ENCODE measurements at places on chromosomes 6 and 20.

DNA sequence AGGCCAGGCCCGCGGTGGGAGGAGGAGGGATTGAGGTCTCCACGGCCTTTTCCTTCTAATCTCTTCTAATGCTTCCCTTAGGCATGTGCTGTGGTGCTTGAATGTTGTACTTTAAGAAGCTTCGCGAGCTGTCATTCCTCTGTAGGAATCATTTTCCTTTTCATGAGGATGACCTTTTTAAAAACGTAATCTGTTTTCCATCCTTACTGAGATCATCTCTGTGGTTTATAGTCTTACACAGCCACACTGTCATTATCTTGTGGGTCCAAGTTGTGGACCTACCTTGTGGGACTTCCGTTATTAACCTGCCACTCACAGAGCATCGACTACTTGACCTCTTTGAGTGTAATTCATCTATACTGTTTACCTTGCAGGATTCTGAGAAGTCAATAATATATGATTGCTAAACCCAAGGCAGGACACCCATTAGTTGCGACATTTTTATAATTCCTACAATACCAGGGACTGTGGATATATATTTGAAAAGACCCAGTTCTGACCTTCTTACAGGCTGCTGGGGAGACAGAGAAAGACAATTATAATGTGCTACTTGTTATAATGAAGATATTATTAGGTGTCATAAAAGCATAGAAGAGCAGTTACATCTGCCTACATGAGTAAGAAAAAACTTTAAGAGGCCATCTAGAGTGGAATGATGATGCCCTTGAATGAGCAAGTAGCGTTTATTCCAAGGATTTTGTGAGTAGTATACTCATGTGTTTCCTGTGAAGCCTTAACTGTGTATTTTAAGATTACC is 842 bp downstream of the SLC25A27 start:
- DNase-seq, result no peak

GRCh38 chr20:12331236-12331635 is 413.5 kb downstream of the BTBD3 start:
- no peak for DNase-seq

GRCh38 chr6:88567696-88568095 is 395.7 kb downstream of the RNGTT start:
- no peak for DNase-seq

DNA sequence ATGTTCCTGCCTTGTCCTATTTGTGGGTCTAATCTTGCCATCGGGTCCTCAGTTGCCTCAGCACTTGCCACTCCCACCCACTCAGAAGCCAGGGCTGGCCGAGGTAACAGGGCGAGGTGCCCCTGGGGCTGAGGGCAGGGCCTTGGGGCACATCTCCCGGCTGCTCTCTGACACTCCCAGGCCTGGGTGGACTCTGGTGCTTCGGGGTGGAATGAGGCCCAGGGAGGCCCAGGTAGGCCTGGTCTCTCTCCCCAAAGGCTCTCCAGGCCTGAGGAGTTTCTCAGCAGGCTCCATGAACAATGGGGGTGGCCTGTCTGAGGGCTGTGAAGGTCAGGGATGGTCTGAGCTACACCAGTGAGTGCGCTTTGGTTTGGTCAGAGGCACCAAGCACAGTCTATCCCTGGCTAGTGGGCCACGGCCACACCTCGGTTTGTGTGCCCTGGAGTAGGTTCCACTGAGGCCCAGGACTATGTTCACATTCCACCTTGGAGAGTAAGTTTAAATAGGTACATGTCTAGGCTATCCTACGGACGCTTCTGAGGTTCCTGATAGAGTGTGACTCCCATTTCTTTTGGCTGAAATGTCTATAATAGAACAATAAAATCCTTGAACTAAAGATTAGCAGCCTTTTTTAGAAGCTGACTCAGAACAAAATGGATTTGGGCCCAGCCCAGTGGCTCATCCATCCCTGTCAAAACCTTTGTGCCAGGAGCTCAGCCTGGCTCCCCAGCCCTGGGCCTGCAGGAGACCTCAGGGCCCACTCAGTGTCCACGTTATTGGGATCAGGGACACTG is 78.8 kb downstream of the SLC24A3 start:
- no peak for DNase-seq

GRCh38 chr20:36802326-36803222 is 29.0 kb upstream of the DSN1 start:
- no peak for DNase-seq

DNA sequence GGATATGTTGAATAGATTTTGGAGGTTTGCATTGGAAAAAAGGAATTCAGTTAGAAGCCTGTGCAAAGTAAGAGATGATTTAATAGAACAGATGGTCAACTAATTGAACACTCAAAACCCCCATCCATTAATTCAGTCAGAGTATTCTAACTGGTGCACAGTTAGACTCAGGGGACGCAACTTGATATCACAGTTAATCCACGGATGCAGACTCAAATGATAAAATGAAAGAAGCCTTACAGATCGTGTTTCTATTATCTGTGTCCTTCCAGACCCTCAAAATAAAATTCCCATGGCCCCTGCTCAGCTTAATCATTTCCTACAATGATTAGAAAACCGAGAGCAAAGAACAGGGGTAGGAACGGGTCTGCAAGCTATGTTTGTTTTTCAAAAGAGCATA is 45.4 kb upstream of the DTNBP1 start:
- no peak for DNase-seq

GRCh38 chr6:11785415-11785773 is 6.8 kb upstream of the ADTRP start:
- DNase-seq, result no peak

DNA sequence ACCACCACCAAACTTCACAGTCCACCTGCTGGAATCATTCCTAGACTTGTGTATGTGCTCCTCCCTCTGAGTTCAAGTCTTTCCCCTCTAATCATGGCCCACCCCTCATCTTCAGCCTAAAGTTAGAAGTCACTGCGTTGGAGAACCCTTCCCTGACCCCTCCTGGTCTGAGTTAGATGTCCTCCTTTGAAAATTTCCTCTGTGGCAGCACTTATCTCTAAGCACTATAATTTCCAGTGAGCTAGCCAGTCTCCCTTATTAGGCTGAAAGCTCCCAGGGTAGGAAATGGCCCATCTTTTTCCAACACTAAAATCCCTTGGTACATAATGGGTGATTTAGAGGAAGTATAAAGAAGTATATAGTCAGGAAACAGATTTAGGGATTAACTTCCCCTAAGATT is 63.2 kb downstream of the SESN1 start:
- no peak for DNase-seq

GRCh38 chr6:16973545-16974386 is 128.1 kb upstream of the STMND1 start:
- DNase-seq, result no peak

DNA sequence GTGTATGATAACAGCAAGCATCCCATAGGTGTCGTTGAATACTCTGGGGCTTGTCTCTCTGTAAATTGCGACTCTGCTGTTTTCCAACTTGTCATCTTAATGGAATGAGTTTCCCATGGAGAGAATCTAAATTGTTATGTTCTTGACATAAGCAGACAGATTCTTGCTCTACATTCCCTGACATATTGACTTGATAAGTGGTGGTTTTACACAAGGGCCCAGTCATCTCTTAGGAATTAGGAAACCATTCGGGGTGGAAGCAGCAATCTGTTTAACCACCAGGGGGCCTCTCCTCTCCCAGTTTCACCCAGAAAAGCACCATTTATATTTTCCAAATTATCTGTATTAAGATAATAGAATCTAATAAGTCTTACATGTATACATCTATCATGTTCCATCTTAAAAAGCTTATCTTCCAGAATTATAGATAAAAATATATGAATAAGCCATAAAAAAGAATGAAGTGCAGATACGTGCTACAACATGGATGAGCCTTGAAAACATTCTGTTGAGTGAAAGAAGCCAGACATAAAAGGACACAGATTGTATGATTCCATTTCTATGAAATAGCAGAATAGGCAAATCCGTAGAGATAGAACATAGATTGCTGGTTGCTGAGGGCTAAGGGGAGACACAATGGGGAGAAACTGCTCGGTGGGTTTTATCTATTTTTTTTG is 23.1 kb upstream of the MROH8 start:
- peak; percentile 37 for DNase-seq

DNA sequence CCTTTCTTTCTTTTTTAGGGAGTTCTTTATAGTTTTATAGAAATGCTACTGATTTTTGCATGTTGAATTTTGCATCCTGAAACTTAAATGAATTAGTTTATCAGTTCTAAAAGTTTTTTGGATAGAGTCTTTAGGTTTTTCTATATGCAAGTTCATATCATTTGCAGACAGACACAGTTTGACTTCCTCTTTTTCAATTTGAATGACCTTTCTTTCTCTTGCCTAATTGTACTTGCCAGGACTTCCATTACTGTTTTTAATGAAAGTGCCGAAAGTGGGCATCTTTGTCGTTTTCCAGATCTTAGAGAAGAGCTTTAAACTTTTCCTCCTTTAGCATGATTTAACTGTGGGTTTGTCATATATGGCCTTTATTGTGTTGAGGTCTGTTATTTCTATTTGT is 21.1 kb upstream of the EDN1 start:
- DNase-seq, result no peak

GRCh38 chr6:113821445-113821844 is 35.7 kb upstream of the MARCKS start:
- no peak for DNase-seq

GRCh38 chr6:7540595-7540994 is 876 bp upstream of the DSP start:
- no peak for DNase-seq

GRCh38 chr20:47875297-47876025 is 90.2 kb upstream of the SULF2 start:
- DNase-seq, result no peak

- DNase-seq, result no peak
Measured at GRCh38 chr6:37638414-37639341, 59.0 kb downstream of the MDGA1 start.

- DNase-seq, result no peak
Measured at GRCh38 chr6:50843842-50844241, 25.2 kb downstream of the TFAP2B start.

DNA sequence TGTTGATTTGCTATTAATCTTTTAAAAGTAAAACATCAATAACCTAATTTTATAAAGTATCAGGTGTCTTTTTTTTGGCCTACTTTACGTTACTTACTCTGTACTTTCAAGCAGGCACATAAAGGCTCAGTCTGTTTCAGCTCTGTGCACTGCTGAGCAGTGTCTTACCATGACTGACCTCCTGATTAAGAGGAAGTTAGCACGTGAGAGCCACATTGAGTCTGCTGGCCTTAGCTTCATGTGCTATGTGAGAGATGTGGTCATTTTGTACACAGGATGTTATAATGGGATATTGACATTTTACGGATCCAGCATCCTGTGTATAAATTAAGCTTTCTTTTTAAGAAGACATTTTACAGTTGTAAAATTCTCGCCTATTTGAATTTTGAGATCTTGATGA is 31.9 kb downstream of the ARID1B start:
- DNase-seq, result no peak

DNA sequence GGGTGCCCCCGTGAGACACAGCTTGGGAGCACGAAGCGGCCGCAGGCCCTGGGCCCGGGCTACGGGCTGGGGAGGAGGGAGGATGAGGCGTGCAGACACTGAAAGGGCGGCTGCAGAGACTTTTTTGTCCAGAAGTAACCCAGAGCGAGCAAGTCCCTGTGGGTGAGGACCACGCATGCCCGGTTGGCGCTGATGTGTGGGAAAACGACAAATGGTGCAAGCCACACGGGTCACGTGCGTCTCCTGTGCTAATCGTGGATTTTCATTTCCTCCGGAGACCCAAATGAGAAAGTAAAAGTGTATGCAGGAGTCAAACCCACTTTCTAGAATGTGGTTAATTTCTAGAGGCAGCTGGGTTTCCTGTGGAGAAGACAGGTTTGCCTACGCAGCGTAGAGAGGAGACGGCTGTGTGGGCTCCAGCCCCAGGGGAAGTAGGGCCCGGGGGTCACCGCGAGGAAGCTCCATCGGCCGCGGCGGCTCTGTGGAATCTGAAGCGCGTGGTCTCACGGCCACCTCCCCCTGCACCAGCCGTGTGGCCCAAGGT is 19.0 kb downstream of the DLL1 start:
- DNase-seq, result peak; percentile 69

- peak; percentile 76 for DNase-seq
Measured at GRCh38 chr20:24994470-24995368, 2.2 kb upstream of the APMAP start.

DNA sequence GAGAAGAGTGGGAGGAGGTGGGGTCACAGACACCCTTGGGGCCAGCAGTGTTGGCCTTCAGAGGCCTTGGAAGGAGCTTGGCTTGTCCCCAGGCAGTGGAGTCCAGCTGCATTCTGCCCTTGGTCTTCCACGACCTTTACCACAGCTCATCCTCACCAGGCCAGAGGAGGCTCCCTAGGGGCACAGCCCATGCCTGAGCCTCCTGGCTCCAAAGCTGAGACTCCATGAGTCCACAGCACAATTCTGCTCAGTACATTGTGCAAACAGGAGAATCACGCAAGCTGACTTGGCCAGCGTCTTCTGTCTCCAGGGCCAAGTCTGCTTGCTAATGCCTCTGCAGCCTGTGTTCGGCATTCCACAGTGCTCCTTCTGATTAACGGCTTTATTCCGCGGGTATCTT is 337.2 kb downstream of the SMOC2 start:
- DNase-seq, result no peak

GRCh38 chr6:131868836-131869235 is 61.0 kb downstream of the ENPP1 start:
- no peak for DNase-seq

DNA sequence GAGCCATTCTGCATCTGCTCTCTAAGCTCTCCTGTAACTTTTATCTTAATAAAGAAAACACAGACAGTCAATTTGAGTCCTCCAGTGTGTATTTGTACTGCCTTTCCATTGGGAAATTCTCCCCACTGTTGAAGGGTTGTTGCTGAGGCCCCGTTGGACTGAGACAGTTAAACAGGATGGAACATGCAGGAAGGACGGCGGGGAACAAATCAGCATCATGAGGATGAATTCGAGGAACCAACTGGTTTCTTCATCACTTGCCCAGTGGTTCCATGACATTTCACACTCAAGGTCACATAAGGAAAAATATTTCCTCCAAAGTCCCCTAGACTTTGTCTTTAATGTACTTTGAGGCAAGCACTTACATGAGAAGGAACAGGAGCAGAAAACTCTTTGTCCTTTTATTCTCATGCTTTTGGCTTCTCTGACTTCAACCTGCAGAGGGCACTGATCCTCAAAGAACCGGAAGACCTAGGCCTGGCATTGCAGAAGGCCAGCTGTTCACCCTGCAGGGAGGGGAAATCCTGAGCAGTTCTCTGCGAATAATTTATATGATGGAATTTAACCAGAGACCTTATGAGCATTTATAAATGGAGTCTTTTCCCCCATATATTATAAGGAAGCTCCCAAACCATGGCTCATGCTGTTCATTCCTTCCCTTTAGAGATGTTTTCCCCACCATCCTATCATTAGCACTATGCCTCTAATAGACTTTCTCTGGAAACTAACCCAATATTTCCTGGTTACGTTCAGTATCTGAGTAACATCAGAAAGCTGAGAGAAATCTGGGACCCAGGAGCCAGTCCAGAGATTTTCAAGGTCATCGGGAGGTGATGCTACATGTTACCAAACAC is 55.2 kb upstream of the ADGRF1 start:
- peak; percentile 27 for DNase-seq

GRCh38 chr6:157714153-157714490 is 108.9 kb upstream of the SNX9 start:
- no peak for DNase-seq
